ENCODE measurements at places on chromosomes 7 and 10.

- no peak for DNase-seq
These were observed 210.8 kb upstream of the CSTF2T start for GRCh38 chr10:51910189-51910588.

- no peak for DNase-seq
These were observed 776.4 kb downstream of the GATA3 start for GRCh38 chr10:8830876-8831275.

DNA sequence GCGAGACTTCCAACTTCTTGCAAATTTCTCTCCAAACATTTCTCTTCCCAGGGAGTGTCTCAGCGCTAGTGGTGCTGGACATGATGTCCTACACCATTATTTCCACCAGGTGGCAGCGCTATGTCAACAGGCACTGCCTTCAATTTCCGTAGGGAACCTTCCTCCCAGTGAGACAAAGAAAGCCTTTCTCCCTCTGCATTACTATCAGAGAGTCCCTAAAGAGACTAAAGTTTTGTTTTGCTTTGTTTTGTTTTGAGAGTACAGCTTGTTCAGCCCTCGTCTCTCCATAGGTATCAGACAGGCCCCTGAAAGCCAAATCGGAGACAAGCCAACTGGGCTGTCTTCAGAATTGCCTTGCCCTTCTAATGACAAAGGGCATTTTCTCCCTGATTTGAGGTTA lies 44.2 kb upstream of the GGCT start:
- peak; percentile 52 for DNase-seq

DNA sequence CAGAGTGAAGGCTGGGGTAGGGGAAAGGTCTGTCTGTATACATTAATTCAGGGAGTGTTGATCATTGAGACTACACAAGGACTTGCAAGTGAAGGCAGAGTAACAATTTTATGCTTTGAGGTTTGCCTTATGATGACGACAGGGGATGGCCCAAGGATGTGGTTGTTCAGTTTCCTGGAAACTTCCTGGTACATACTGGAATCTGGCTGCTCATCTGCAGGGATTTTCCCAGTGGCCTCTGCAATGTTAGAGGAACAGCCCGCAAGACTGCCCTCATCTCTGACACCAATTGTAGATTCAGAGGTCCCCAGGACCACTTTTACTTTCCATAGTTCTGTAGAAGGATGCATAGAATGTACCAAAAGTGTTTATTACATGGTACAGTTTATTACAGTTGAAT lies 189.6 kb downstream of the TMEM178B start:
- DNase-seq: no peak

Measured in germinal center (tissue), 1 donor.